ENCODE measurements at places on chromosomes 7 and 10. TPM values are rescaled to one million over a fixed set of nuclear protein-coding genes. Genes with fewer than 3 reads are reported as not detected.

The FFAR4 gene
- total RNA-seq = 0.07 TPM

The PALD1 gene
- 5.2 TPM for total RNA-seq

The SPDYE2 gene
- not detected for total RNA-seq

The ARPC1B gene
- 38.7 TPM for total RNA-seq

The MGAM2 gene
- 0.07 TPM for total RNA-seq

The GBX1 gene
- 1.5 TPM for total RNA-seq

The TYW1B gene
- 2.8 TPM for total RNA-seq
